HEK293T (cell line): ENCODE measurements at places on chromosomes 12 and 14.

- DNase-seq = no peak
Observed at GRCh38 chr12:58541300-58541690, 379.0 kb downstream of the LRIG3 start.

DNA sequence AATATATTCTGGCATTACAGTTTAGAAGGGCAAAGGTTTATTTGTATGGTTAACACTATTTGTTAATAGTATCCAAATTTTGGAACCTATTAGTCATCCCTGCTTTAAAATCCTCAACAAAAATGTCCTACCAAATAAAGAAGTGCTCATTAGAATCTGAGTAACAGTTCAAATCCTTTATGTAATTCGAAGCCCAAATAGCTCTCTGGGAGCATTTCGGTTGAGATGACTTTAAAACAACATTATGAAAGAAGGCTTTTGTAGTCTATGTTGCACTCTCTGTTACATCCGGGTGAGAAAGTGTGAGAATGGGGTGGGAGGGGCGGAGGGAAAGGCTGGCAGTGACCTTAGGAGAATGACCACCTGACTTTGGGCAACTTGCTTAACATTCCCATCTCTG lies 59.7 kb downstream of the SLC38A1 start:
- no peak for DNase-seq

GRCh38 chr12:108803428-108804105 lies 53.8 kb downstream of the SSH1 start:
- DNase-seq = peak; percentile 84

GRCh38 chr14:52072266-52072780 lies 3.5 kb upstream of the NID2 start:
- no peak for DNase-seq

DNA sequence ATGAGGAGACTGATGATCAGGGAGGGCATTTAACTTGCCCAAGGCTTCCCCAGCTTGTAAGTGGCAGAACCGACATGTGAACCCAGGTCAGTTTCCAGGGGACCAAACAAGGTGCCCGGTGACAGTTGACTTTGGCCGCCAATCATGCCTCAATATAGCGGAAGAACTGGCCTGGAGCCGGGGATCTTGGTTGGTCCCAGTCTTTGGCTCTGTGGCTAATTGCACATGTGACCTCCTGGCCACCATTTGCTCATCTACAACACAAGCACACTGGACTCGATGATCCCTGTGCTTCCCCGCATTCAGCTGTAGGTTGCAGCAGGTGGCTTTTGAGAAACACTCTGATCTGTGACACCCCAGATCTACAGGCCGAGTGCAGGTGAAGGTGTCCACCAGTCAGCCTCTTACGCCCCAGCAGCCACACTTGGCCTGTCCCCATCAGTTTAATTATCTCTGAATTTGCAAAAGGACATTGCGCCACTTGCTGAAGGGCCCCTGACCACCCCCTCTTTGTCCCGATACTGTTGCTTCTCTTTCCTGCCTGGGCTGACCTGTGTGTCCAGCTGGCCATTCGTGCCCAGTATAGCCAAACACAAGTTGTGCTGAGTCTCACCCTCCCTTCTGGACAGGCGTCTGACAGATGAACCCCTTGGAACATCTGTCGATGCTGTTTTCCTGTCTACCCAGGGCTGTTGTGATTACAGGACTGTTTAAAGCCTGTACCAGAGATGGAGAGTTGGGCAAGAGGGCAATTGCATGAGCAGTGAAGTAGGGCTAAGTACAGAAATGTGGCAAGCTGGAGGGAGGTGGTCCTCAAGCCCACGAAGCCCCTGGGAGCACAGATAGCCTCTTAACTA lies 14.1 kb downstream of the ACACB start:
- no peak for DNase-seq

DNA sequence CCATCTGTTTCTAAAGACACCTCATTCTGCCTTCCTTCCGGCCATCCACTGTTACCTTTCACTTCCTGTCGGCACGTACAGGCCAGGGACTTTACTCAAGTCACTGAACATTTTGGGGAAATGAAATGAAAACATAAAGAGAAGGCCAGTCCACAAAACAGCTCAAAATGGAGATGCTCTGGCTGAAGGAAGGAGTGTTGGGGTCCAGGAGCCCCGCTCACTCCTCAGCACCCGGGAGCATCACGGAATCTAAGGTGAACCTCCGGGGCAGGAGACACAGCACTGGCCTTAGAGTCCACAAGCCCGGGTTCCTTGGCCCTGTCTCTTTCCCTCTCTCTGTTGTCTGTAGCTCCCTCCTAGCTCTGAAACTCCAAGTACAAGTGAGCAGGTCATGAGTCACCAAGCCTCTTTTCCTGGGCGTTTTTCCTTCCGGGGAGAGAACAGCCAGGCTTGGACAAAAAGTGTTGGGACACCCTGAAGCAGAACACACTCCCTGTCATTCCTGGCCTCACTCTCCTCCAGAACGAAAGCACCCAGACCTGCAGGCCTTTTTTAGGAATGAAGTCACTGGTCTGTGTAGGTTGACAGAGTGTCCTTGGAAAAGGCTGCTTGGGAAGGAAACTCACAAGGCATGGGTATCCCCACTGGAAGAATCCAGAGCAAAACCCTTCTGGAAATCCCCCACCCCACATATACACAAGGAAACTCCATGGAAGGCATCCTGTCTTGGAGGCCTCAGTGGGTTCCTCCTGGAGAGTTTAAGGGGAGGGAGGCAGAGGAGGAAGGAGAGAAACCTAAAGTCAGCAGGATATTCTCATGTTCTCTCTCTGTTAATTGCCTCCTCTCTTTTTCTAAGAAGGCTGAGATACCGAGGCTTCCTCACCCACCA lies 245.3 kb downstream of the ZFP36L1 start:
- peak; percentile 15 for DNase-seq

GRCh38 chr12:51675071-51675803 lies 84.2 kb downstream of the SCN8A start:
- no peak for DNase-seq

GRCh38 chr14:55798406-55798805 lies 218.4 kb downstream of the KTN1 start:
- DNase-seq = no peak

- no peak for DNase-seq
Observed at GRCh38 chr12:84413656-84414055, 498.9 kb downstream of the SLC6A15 start.

DNA sequence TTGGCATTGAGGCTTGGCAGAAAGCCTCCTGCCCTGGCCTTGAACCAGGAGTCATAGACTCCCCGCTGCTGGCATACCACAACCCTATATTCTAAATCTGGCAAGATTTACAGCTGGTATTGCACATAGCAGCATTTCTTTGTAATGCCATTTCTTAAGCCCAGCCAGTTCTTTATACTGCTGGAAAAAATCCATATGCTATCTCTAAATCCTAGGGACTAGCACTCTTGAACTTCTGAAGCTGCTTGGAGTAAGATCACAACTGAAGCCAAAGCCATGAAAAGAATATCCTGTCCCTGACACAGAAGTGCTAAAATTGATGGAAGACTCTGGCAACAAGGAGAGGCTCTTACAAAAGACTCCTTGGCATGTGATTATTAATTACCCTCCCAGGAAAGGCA lies 89.3 kb downstream of the KCNC2 start:
- no peak for DNase-seq

- no peak for DNase-seq
Observed at GRCh38 chr14:68714991-68715924, 77.6 kb downstream of the ZFP36L1 start.

DNA sequence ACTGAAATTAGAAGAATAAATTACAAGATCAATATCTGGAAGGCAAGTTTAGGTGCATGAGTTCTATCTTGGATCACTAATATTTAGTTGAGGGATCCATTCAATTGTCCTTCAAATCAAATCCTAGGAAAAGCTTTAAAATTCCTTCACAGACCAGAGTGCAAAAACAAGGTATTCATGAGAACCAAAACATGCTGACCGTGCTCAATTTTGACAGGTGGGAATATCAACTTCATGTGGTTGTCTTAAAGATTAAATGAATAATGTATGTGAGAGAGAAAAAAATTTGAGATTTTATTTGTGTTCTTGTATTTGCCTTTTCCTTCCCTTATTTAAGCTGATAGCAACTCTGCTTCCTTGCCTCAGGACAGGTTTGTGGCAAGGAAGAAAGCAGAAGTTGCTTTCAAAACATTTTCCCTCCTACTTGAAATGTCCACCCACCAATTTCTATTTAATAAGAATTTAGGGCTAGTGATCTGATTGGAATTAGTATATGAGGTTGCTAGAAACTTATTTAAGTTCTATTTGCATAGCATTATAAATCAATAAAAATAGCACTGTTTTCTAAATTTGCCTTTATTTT lies 4.9 kb upstream of the PPP1R12A start:
- DNase-seq = no peak

GRCh38 chr12:118290130-118290529 lies 82.6 kb downstream of the TAOK3 start:
- DNase-seq = no peak
